Activated CD4-positive, CD25-positive, alpha-beta regulatory T cell (primary cell): ENCODE measurements at places on chromosomes 11 and 22.

DNA sequence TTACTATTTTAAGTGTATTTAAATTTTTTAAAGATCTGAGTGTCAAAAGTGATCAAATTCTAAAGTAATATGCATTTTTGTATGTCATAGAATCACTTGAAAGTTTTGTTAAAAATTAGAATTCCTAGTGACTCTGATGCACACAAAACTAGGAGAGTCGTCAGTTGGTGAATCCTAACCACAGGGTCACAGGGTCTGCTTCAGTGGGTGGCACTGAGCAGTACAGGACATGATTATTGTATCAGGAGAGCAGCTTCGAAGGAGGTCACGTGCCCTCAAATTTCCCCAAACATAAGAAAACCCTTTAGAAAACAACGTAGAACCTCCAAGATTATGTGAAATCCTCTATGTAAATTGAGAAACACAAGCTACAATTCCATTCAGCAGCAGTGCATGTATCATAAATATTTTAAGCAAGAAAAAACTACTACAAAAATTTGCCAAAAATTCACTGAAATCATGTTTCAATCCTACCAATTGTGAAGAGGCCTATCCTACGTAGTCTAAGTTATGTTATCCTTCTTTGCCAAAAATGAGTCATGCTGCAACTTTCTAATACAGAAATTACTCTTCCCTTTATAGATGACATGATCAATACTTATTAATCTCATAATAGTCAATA is 323.6 kb downstream of the AASDHPPT start:
- DNase-seq, result no peak

GRCh38 chr11:83725728-83726127 is 439.6 kb upstream of the CCDC90B start:
- DNase-seq, result no peak

DNA sequence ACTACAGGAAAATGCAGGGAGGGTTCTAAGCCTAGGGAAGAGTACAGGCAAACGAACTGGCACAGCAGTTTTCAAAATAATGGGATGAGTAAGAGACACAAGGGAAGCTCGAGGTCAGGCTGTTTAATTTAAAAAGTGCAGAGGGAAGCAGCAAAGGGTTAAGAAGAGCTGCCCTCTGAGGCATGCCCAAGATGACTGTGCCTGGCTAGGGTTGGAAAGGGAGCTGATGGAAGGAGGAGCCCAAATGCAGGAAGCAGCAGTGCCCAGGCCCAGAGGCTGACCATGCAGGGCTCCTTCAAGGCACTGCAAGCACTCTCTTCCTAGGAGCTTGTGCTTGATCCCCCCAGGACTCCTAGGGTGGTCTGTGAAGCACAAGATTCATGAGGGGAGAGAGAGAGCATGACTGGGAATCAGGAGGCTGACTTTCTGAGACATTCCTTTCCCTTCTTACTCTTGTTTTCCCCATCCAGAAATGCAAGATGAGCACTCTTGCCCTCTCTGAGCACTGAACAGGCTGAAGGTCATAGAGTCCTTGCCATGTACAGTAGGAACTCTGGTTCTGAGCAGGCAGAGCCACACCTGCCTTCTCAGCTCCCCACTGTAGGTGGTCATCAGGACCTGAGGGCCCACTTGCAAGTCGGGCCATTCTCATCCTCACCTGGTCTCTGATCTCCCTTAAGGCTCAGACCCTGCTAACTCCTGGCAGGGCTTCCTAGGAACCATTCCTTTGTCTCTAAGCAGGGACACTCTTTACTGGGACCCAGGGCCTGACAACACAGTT is 46.7 kb upstream of the DRD2 start:
- no peak for DNase-seq

DNA sequence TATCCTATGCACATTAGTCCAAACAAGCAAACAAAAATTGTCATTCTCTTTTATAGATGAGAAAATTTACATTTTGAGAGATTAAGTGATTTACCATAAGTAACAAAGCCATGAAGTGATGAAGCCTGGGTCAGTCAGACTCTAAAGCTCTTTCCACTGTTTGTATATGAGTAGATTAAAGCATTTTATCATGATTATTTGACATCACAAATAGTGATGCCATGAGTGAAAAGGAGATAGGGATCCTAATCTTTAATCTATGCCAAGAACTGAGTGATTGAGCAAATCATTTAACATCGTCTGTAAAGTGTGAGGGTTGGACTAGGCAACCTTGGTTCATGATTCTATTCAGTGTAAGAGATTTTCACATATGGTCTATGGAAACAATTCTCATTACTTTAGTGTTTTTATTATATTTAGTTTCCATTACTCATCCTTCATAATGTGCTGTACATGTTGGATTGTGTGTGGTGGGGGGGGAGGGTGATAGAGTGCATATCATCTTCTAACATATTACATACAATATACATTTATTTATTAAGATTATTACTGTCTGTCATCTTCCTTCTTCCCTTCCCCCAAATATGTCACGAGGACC is 50.7 kb downstream of the ARHGEF12 start:
- no peak for DNase-seq

GRCh38 chr11:61985869-61986268 is 18.4 kb upstream of the FTH1 start:
- no peak for DNase-seq

DNA sequence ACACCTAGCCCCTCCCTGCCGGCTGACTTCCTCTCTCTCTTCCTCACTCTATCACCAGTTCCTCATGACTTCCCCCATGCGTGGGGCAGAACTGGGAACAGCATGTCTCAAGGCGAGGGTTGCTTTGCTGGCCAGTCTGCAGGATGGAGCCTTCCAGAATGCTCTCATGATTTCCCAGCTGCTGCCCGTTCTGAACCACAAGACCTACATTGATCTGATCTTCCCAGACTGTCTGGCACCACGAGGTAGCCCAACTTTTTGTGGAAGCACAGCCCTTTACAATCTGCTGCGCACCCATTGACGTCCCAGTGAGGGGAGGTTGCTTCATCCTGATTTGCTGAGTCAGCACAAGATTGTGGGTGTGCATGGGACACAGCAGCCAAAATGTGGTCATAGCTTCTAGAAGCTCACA is 8.6 kb downstream of the TCN2 start:
- DNase-seq, result no peak

DNA sequence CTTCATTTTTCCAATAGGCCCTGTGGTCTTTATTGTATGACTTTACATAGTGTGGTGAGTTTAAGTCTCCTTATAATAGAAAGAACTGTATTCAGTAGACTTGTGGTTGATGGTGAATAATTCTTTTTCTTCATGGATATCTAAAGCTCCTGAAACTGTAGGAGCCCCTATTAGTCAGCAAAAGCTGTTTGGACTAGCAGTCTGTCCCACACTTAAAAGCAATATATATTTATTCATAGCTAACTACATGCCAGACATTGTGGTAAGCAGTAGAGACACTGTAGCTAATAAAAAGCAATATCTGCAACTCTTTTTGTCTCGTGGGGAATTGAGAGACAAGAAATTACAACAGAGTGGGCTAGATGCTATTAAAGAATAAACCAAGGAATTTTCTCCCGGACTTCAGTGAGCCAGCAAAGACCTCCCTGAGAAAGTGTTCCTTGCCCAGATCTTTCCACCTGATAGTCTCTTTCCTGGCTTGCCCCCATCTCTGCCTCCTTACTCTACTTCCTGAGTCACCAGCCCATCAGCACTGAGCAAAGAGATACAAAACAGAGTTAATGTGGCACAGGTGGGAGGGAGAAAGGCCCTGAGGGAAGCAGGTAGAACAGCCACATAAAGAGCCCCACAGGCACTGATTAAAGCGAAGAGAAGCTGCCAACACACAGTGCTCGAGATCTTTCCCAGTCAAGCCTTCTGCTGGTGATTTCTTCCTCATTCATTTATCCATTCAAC is 1.4 kb upstream of the OR52W1 start:
- no peak for DNase-seq

DNA sequence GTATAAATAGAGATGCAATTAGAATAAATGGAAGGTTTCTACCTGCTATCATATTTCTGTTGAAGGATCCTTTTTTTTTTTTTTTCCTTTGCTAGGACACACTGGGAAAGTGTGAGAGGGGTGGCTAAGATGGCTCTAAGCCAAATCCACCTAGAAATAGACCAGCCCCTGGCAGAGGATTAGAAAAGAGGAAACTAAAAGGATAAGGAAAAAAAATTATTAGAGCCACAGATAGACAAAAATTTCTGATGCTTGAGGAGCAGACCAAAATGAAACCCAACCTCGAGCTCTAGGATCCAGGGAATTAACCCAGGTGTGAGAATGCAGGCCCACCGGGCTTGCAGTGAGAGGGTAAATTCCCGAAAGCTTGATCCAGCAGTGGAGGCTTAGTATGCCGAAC is 262.3 kb downstream of the CADM1 start:
- DNase-seq, result no peak

GRCh38 chr22:45318168-45318557 is 8.4 kb downstream of the FAM118A start:
- peak; percentile 60 for DNase-seq

GRCh38 chr11:13947379-13947778 is 15.1 kb upstream of the SPON1 start:
- DNase-seq, result no peak

GRCh38 chr11:131904756-131905155 is 534.3 kb downstream of the NTM start:
- DNase-seq, result no peak

DNA sequence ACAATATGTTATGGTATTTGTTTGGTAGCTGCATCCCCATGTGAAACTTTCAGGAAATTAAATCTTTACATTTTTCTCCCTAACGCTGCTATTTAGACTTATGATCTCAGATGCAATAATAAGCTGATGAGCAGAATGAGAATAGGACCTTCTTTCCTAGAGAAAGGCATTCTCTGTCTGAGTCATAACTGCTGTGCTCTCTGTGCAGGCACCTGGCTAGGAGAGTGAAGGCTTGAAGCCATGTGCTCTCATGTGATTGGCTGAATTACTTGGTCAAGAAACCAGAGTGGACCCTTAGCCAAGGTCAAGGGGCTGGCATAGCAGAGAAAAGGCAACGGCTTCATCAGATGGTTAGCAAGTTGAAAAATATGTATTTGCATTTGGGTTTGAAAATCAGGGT is 185.0 kb downstream of the ADAMTS15 start:
- no peak for DNase-seq

GRCh38 chr11:46039990-46040389 is 81.3 kb downstream of the PHF21A start:
- DNase-seq, result no peak

DNA sequence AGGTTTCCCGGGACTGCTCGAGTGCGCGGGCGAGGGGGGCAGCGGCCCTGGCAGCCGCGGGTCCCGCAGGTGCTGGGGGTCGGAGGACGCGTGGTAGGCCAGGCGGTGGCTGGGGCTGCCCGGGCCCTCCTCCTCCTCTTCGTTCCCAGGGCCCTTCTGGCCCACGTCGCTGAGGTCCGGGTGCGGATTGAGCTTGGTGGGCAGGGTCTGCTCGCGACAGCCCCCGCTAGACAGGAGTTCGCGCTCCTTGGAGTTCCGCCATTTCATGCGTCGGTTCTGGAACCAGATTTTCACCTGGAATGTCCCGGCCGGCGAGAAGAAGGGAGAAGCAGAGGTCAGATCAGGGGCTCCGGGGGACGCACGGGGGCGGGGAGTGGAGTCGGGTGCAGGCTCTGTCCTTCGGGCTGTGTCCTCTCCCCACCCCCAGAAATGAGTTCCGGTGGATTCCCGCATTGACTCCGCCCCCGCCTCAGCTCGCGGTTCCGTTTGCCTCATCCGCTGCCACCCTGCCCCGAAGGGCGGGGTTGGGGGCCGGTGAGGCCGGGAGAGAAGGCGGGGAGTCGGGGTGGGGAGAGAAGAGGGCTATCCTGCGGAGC is 3.9 kb downstream of the DBX1 start:
- no peak for DNase-seq

GRCh38 chr22:29877620-29878019 is 5.4 kb upstream of the MTMR3 start:
- no peak for DNase-seq

DNA sequence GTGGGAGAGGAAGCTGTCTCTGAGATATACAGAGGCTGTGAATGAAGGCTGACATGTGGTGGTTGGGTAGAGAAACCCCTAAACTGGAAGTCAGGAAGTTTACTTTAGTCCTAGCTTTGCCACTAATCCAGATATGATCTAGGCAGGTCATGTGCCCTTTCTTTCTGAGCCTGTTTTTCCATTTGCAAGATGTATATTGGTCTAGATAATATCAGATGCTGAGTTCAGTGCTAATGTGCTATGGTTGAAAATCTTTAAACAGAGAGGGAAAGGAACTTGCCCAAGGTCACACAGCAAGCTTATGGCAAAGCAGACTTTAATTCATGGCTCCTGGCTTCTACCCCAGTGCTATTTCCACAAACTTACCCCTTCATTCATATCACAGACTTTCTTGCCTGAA is 25.7 kb upstream of the TPBGL start:
- DNase-seq, result no peak

GRCh38 chr11:109972181-109972715 is 120.9 kb upstream of the ZC3H12C start:
- no peak for DNase-seq

GRCh38 chr22:46622081-46622521 is 1.9 kb downstream of the GRAMD4 start:
- DNase-seq, result no peak

GRCh38 chr11:3840004-3840869 is 522 bp downstream of the RHOG start:
- DNase-seq, result no peak

GRCh38 chr11:46918083-46918787 is at the start of gene LRP4:
TSS of gene LRP4 (minus strand) at chr11:46918550. CDS start at chr11:46918379, 171 bp downstream.
- DNase-seq, result no peak

GRCh38 chr11:134022748-134023147 is 46.1 kb upstream of the JAM3 start:
- DNase-seq, result no peak

- DNase-seq, result no peak
These were observed 8.8 kb downstream of the ATP5MG start for GRCh38 chr11:118410055-118410745.

DNA sequence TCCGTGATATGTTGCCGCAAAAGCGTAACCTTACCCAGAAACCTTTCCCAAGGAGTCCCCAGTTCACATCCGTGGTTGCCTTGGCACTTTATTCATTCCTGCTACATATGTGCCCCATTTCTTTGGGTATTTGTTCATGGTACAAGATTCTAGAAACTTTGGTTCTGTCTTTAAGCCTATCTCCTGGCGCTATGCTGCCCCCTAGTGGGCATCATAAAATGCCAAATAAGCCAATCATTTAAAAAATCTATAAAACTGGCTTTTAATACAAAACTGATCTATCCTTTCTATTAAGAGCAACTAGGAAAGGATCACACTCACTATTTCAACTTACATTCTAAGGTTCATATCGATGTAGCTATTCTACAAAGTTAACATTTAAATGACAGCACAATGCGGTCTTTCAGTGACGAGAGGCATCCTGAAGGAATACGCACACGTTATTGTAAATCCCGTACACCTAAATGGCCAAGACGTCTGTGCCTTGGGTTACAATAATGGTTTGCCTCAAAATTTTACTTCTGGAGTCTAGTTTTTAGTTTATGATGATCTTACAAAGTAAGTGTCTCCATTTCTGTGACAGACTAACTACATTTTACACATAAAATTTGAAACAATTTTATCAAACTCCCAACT is 16.2 kb downstream of the PIWIL3 start:
- DNase-seq, result peak; percentile 22

DNA sequence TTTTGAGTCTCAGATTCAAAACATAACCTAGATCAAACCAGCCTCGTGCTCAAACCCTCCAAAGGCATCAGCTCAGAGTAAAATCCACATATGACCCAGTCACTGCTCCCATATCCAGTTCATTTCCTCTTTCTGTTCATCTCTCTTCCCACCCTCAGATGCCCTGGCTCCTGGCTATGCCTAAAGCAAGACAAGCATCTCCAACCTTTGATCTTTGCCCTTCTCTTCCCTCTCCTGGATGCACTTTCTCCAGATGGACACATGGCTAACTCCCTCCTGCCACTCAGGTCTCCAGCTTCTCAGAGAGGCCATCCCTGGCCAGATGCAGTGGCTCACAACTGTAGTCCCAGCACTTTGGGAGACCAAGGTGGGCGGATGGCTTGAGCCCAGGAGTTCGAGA is 14.3 kb upstream of the CREB3L1 start:
- DNase-seq, result no peak
